ENCODE measurements at places on chromosomes 6 and 20.

DNA sequence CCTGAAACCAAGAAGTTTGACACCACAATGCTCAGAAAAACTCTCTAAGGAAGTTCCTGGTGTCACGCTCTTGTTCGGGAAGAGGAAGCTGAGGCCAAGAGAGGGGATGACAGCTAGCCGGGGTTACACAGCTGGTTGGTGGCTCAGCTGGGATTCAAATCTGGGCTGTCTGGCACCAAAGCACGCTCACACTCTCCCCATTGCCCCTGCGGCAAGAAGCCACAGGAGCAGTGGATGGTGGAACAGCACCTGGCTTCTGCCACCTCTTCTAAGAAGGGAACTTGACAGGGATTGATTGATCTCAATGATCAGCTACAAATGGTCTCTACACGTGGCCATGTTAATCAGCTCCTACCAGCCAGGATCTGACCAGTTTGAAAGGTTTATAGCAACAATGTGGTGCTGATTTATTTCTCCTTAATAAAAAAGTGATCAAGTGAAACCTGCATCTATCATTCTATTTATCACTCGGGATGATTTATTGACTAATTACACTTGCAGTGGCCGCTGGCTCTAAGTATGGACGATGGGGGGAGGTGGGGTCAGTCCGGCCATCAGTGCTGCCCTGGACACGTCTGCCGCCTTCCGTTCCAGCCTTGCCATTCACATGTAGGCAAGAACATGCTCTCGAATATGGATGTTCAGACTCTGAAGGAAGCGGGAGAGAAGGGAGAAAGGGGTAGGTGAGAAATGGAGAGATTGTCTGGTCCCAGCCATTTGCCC is 71.9 kb upstream of the TOP1 start:
- peak; percentile 84 for DNase-seq

- DNase-seq = no peak
These were observed 353.0 kb upstream of the MAP3K7 start for GRCh38 chr6:90939906-90940305.

GRCh38 chr6:155201461-155202226 is 62.2 kb upstream of the CLDN20 start:
- DNase-seq = no peak

- DNase-seq = no peak
These were observed 368.2 kb upstream of the CITED2 start for GRCh38 chr6:139742671-139743070.

GRCh38 chr6:88050140-88050818 is 2.6 kb downstream of the SPACA1 start:
- no peak for DNase-seq

- no peak for DNase-seq
These were observed 83.0 kb upstream of the GATA5 start for GRCh38 chr20:62558779-62559178.

DNA sequence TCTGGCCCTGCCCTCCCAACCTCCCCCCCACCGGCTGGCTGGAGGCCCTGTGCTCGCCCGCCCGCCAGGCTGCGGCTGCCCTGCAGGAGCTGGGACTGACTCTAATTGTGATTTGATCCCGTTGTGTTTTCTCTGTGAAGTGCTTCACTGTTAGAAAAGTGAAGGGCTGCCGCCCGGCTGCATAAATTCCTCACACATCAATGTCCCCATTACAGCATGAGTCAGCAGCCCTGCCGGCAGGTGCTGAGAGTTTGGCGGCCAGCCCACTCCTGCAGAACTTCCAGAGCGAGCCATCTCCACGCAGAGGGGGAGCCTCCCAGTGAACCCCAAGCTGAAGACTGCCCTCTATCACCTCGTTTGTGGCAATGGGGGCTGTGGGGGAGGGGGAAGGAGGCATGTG is 137.9 kb downstream of the DLL1 start:
- no peak for DNase-seq

- DNase-seq = no peak
These were observed 66.6 kb downstream of the EZR start for GRCh38 chr6:158752613-158753012.

DNA sequence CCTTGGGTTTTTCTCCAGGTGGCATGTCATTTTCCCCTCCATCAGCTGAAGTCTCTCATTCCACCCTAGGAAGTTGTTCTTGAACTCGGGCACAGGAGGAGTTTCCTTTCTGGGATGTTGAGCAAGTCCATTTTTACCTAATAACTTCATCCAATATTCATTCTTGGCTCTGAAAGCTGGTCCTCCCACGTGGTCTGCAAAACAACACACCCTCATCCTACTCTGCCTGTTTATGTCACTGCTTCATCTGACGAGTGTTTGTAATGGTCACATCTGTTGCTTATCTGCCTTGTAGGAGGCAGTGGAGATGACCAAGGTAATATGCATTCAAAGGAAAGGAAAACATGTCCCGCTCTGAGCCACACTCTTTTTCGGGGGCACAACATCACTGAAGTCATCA is 41.7 kb upstream of the AIG1 start:
- no peak for DNase-seq

DNA sequence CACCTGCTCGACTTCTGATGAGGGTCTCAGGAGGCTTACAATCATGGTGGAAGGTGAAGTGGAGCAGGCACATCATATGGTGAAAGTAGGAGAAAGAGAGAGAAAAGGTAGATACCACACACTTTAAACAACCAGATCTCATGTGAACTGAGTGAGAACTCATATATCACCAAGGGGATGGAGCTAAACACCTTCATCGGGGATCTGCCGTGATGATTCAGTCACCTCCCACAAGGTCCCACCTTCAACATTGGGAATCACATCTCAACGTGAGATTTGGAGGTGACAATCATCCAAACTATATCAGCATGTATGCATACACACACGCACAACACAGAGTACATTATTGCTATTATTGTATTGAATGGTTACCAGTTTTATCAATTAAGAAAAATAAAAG is 453.3 kb upstream of the NRSN1 start:
- DNase-seq = no peak

DNA sequence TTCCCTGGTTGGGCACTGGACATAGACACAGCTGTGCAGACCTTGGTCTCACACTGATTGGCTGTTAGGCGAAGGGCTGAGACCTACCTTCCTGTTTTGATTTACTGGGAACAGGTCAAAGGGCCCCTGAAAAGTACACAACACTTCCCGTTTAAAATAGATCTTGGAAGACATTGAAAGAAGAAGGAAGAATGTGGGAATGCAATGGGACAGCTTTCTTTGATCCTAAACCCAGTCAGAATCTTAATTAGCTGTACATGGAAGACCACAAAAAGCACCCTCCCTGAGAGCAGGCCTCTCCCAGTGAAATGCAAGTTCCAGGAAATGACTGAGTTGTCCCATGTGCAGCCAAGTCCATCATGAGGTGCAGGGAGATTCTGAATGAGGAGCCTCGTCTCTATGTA is 83.6 kb upstream of the EXOC2 start:
- no peak for DNase-seq

DNA sequence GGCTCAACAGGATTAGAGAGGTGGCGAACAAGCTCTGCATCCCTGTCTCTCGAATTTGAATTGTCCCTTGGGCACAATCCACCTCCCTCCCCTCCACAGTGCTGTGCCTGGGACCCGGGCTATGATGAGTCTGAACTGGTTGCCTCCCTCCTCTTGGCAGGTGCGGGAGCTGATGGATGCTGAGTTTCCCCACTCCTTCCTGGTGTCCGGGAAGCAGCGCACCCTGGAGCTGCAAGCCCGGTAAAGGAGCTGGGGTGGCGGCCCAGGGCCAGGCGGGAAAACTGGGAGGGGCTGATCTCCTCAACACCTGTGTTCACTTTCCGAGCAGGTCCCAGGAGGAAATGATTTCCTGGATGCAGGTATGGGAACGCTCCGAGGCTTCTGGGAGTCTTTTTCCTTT is 14.9 kb downstream of the FGD2 start:
- no peak for DNase-seq
